ENCODE measurements at places on chromosomes 1 and 21.

DNA sequence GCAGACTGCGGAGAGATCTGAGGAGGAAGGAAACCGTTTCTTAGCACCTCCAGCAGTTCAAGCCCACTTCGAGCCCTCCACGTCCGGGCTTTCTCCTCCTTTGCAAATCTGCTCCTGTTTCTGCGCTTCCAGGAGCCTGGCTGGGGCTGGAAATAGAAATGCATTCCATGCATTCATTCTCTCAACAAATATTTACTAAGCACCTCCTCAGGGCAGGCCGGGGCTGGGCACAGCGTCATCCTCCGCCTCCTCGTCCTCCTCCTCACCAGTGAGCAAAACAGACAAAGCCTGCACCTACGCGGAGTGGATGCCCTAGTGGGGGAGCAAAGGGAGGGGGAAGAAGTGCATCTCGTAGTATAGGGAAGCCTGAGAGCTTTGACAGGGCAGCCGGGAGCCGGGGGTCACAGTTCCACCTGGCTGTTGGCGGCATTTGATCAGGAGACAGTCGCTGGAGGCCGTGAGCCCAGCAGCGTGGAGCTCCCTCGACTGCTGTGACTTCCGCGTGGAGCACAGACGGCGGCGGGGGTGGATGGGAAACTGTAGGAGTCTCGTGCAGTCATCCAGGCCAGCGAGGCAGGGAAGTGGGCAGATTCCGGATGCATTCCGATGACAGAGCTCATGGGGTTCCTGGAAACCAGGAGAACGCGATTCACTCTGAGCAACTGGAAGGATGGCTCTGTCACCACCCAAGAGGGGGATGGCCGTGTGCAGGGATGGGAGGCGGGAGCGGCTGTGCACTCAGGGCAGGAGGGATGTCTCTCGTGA, 93.5 kb downstream of the SIK1 start:
- DNase-seq, result no peak

DNA sequence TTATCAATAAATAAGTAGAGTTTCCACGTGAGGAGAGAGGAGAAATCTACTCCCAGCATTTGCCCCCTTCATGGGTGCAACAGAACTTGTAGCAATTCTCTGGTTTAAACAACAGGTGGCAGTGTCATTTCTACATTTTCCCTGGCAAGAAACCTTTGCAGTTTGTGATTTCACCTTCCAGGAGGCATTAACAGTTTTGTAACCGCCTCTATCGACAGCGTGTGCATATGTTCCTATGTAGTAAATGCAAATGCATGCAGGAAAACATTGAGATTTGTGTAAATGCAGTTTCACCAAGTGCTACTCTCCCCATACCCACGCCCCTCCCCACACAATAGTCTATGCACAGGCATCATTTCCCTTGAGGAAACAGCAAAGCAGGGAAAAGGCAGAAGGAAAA, 494.7 kb downstream of the SMYD3 start:
- DNase-seq, result no peak

DNA sequence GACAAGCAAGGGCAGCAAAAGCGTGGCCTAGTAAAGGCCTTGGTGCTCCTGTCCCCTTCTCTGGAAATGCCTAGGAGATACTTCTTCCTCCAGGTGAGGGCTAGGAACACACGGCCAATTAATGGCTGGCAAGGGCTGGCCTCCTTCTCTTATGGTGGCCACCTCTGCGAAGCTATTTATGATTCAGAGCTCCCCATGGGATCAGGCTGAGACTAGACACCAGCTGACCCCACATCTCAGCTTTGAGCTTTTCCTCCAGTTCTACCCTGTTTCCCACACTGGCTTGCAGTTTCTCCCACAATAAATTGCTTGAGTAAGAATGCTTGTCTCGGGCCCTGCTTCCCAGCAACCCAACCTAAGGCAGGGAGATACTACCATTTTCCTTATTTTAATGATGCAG, 53.7 kb downstream of the CAMK2N1 start:
- no peak for DNase-seq

- DNase-seq, result no peak
Measured at GRCh38 chr21:38048167-38048566, 131.9 kb upstream of the KCNJ6 start.

- DNase-seq, result no peak
Measured at GRCh38 chr1:74641161-74641560, 32.4 kb downstream of the ERICH3 start.

DNA sequence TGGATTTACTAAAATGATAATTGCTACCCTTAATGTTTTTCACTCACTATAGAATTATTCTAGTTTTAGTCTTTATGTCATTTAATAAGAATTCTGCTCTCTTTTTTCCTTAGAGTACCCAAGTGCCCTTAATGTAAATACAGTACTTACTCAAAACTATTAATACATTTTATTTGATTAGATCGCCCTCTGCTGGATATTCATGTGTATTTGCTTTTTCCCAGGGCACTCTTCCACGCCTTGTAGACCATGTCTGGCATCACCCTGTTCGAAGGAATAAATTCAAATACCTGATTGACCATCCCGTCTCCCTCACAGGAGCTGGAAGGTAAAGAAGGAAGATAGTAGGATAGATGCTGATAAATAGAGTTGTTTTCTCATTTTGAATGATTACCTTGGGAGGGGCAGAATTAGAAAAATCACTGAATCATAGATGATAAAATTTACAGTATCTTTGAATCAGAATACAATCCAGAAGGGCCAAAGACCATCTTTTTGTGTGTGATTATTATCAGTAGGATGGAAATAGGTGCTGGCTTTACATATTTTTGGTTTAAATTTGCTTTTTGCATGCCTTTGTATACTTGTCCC, 4.1 kb downstream of the AXDND1 start:
- DNase-seq, result no peak

- no peak for DNase-seq
Measured at GRCh38 chr1:240190881-240191401, 99.3 kb downstream of the FMN2 start.

GRCh38 chr21:37266515-37267221, 466 bp downstream of the VPS26C start:
- DNase-seq, result no peak

- DNase-seq, result no peak
Measured at GRCh38 chr21:37032877-37033471, 26.5 kb downstream of the RIPPLY3 start.

DNA sequence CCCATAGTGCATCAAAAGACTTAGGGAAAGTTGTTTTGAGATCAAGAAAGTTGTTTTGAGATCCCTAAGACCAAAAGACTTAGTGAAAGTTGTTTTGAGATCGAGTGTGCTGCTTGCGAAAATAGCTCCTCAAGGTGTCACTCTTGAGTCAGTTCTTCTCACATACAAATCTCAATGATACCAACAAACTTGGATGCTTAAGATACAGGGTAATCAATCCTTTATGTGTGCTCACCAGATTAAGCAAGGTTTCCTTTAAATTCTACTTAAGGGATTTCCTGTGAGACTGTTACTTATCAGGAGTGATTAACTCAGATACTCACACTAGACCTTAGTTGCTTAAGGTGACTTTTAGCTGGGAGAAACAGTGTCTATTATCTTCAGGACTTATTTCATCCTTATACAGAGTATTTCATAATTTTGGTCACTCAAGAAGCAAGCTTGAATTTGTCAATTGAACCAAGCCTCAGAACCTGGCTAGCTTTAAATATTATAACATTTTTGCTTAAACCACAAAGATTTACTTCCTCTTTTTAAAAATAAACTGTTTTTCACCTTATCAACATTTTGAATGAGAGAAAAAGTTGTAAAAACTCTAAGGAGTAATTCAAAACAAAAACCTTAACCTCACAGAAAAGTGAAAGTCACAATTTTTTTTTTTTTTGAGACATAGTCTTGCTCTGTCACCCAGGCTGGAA, 8.0 kb upstream of the RLF start:
- DNase-seq, result no peak

DNA sequence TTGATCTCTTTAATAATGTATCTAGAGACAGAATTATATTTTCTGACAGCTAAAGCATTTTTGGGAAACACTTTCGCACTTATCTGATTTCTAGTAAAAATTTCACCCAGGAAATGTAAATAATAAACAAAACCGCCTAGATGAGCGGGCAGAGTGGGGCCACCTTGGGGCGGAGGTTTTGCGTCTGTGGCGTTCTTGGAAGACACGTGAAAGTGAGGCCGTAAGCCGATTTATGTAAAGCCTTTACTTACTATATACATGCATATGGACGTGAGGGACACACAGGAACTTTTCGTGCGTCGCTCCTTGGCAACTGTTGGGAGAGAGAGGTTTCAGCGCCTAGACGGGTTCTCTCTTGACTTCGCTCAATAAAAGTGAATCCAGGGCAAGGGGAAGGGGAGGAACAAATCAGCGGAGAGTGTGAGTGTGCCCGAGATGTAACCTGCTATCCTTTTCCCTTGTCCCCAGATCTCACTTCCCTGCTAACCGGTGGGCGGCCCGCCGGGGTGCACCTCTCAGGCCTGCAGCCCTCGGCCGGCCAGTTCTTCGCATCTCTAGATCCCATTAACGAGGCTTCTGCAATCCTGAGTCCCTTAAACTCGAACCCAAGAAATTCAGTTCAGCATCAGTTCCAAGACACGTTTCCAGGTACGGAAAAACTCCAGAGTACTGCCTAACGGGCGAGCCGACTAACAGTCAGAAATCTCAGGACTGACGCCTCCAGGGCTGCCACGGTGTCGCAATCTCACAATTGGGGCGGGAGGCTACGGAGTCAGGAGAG, 1.7 kb downstream of the HLX start:
- no peak for DNase-seq

GRCh38 chr1:211579440-211580302, 710 bp upstream of the SLC30A1 start:
- no peak for DNase-seq

- no peak for DNase-seq
Measured at GRCh38 chr1:110177775-110178174, 27.5 kb downstream of the SLC6A17 start.

- peak; percentile 81 for DNase-seq
Measured at GRCh38 chr1:83860490-83861221, 138.3 kb downstream of the TTLL7 start.

GRCh38 chr1:10980841-10981727, 31.4 kb upstream of the TARDBP start:
- no peak for DNase-seq

DNA sequence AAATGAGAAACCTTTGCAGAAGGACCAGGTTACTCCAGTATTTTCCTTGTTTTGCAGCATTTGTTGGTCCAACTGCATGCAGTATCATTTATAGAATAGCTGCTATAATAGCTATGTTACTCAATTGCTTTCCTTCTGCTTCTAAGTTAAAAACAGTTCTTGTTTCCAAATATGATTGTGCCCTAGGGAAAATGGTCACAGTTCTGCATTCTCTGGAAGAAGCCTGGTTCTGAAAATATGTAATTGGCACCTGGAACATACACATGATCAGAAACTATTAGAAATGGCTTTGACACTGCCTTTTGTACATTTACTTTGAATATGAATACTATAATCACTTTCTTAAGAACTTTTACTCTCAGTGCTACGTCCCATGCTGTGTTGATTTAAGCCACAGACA, 33.6 kb downstream of the HENMT1 start:
- no peak for DNase-seq

DNA sequence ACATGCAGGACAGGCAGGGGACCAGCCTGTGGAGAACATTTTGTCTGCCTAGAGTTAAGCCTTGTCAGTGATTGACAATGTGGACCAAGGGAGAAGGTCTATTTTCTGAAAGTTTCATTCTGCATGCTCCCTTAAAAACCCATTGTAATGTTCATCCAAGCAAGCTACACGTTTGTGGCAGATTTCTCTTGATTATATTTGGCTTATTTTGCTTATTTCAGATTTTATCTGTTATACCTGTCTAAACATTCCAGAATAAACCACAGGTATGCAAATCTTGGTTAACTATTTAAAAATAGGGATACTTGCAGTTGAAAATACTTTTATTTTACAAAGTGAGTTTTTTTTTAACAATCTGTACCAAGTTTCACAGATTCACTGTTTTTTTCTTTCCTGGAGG, 78.2 kb upstream of the F3 start:
- no peak for DNase-seq

- no peak for DNase-seq
Measured at GRCh38 chr1:66951513-66951912, 26.7 kb downstream of the MIER1 start.

DNA sequence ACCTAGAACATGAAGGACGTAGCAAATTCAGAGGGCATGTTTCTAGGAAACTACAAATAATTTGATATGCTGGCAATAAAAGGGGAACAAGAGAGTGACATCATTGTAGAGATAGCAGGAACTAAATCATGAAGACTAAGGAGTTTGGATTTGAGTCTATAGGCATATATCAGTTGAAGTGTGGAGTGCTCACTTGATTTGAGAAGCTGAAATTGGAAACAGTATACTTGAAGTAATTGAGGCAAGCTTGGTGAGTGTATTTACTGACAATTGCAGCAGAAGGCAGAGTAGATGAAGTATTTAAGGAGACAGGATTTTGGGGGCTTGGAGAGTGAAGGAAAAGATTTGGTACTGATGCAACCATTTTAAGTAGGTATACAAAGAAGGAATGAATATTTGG, 6.4 kb upstream of the TMCO2 start:
- DNase-seq, result no peak

GRCh38 chr1:172935062-172935592, 115.6 kb downstream of the TNFSF18 start:
- DNase-seq, result no peak

GRCh38 chr21:42627527-42628289, 25.7 kb upstream of the PDE9A start:
- no peak for DNase-seq

- DNase-seq, result no peak
Measured at GRCh38 chr1:168328731-168329364, 48.2 kb downstream of the TBX19 start.

DNA sequence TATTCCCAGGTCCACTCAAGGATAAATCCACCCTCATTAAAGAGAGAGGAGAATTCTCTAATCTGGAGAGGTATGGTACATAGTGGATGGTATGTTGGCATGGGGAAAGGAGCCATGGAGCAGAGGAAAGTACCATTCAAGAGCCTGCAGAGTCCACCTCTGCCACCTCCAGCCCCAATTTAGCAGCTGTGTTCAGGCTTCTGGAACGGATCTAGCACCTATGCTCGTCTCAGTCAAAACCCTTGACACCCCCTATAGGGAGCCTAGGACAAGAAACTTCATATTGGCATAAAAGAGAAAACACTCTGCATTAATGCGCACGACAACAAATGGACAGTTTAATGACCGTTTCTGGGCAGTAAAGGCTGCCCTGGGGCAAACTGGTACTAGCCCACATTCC, 161.1 kb upstream of the FAM78B start:
- no peak for DNase-seq

GRCh38 chr1:205535866-205536758, 31.6 kb downstream of the CDK18 start:
- no peak for DNase-seq

- DNase-seq, result no peak
Measured at GRCh38 chr1:87791931-87792740, 463.5 kb downstream of the LMO4 start.

DNA sequence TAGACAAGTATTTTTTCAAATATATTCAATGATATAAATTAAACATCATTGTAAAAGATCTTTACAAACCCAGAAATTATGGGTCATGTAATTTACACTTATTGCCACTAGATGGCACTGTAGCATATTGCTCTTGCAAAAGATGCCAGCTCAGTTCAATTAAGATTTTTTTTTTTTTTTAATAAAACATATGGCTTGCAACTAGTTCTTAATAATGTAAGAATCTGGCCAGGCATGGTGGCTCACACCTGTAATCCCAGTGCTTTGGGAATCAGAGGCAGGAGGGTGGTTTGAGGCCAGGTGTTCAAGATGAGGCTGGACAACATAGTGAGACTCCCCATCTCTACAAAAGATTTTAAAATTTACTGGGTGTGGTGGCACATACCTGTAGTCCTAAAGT, 49.4 kb upstream of the DESI2 start:
- no peak for DNase-seq

GRCh38 chr1:215076322-215076721, 6.2 kb upstream of the KCNK2 start:
- DNase-seq, result no peak

Data from stimulated activated CD4-positive, alpha-beta T cell treated with anti-CD3 and anti-CD28 coated beads, Interleukin-4, amount 100 ng/mL, for 1 hour (primary cell).